ENCODE measurements at places on chromosomes 5 and 9. TPM values are rescaled to one million over a fixed set of nuclear protein-coding genes. Genes with fewer than 3 reads are reported as not detected.

JADE2 gene
- 77.3 TPM for total RNA-seq

OTULINL gene
- total RNA-seq = 5.8 TPM

MCIDAS gene
- total RNA-seq = not detected

RUFY1 gene
- total RNA-seq = 59.8 TPM

NOP16 gene
- total RNA-seq = 8.7 TPM

CEL gene
- total RNA-seq = 0.23 TPM

Measured in esophagus muscularis mucosa (tissue), 4 donors.